ENCODE measurements at places on chromosomes 12 and 14.
A peak's percentile ranks its signal among the peaks of the same experiment; 100 is the strongest.

GRCh38 chr14:21092273-21093011, 6.0 kb downstream of the ZNF219 start:
- peak; percentile 80 for DNase-seq
- no peak overlapping the region for H3K27ac ChIP-seq
- H3K4me1 ChIP-seq = peaks cover 18% of the 10 kb centered on the region
- H3K4me3 ChIP-seq = no peak overlapping the region
- H3K36me3 ChIP-seq = no peaks in the 10 kb centered on the region

DNA sequence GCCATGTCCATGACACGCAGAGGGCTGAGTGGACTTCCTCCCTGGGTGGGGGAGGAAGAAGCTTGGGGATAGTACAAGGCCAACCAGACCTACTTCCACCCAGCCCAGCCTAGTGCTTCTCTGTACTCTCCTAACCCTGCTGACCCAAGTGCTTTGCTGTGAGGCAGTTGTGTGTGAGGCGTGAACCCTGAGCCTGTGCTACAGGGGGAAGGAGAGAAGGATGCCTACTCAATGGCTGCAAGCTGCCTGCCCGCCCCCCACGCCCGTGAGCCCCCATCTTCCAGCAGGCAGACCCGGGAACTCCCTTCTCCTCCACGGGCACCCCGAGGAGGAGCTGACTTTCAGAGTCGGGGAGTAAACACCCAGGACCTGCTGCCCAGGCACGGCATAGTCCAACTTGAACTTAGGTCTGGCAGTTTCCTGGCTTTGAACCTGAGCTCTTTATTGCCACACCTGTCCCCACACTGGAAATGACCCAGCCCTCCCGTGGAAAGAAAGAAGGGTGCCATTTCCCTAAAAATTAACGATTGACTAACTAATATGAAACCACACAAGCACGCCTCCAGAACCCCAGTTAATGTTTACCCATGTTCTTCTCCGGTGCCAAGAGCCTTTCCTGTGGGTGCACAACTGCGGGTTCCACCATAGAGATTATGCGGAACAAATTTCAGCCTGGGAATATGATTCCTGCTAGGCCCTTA, 10.8 kb downstream of the ALDH2 start:
- H3K36me3 ChIP-seq = no peaks in the 10 kb centered on the region
- DNase-seq = no peak
- H3K4me1 ChIP-seq = no peaks in the 10 kb centered on the region
- no peak overlapping the region for H3K4me3 ChIP-seq

DNA sequence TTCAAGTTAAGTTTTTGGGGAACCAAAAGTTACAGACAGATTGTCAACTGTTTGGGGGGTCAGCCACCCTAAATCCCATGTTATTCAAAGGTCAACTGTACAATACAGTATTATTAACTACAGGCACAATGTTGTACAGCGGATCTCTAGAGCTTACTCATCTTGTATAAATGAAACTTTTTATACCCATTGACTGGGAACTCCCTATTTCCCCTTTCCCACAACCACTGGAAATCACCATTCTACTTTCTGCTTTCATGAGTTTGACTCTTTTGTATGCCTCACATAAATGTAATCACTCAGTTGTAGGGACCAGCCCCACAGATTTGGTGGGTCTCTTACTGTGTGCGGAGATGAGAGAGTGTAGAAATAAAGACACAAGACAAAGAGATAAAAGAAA, 57.8 kb downstream of the SLCO1B3 start:
- H3K4me3 ChIP-seq = no peak overlapping the region
- H3K27me3 ChIP-seq = no peaks in the 10 kb centered on the region
- DNase-seq = no peak
- no peaks in the 10 kb centered on the region for H3K4me1 ChIP-seq
- no peaks in the 10 kb centered on the region for H3K36me3 ChIP-seq
- no peak overlapping the region for H3K27ac ChIP-seq

DNA sequence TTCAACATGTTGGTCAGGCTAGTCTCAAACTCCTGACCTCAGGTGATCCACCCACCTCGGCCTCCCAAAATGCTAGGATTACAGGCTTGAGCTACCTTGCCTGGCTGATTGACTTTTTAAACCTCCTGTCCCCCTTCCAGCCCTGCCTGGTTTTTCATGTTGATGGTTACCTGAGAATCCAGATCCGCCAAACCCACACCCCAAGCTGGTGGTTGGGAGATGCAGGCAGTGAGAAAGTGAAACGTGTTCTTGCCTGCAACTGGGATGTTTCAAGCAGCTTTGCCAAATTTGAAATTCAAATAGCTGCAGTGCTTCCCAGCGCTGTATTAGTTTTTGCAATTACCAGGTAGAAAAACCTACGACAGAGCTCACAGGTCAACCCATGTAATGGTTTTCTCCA, 238.3 kb upstream of the PWP1 start:
- H3K27me3 ChIP-seq = no peaks in the 10 kb centered on the region
- H3K36me3 ChIP-seq = no peaks in the 10 kb centered on the region
- no peak overlapping the region for H3K4me3 ChIP-seq

- no peak overlapping the region for H3K27ac ChIP-seq
- no peak for DNase-seq
- peaks cover 4% of the 10 kb centered on the region for H3K27me3 ChIP-seq
- peaks cover under 1% of the 10 kb centered on the region for H3K4me1 ChIP-seq
Measured at GRCh38 chr12:51430196-51430895, 5.7 kb downstream of the SLC4A8 start.

DNA sequence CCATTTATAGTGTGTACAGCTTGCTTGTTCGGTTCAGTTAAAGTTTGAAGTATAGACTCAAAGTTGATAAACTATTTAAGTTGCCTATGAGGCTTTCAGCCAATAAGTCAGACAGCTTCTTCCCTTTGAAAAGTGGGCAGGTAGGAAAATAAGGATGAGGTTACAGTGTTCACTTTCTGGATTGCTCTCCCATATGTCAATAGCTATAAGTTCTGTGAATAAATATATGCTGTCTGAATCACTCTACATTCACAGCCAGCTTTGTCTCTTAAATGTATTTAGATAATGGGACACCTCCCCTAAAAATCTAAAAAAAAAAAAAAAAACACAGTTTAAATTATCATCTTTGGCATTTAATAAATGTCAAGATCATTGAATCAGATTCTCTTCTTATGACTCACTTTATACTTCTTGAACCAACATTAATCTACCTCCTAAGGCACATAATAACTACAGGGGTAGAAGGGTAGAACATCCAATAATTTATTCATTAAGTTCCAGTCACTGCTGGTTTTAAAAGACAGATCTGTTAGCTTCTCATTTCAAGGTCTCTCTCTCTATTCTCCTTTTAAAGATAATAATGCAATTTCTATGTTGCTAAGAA, 126.4 kb upstream of the PCED1B start:
- H3K4me3 ChIP-seq = no peak overlapping the region
- H3K4me1 ChIP-seq = no peaks in the 10 kb centered on the region
- H3K36me3 ChIP-seq = no peaks in the 10 kb centered on the region
- no peak for DNase-seq
- no peak overlapping the region for H3K27ac ChIP-seq

- H3K4me3 ChIP-seq = no peak overlapping the region
- H3K4me1 ChIP-seq = no peaks in the 10 kb centered on the region
- no peaks in the 10 kb centered on the region for H3K27me3 ChIP-seq
- no peak overlapping the region for H3K27ac ChIP-seq
Measured at GRCh38 chr14:101797856-101798255, 36.3 kb downstream of the PPP2R5C start.

- no peak for DNase-seq
- no peak overlapping the region for H3K4me3 ChIP-seq
- peaks cover 3% of the 10 kb centered on the region for H3K27me3 ChIP-seq
- no peaks in the 10 kb centered on the region for H3K4me1 ChIP-seq
- no peak overlapping the region for H3K27ac ChIP-seq
- no peaks in the 10 kb centered on the region for H3K36me3 ChIP-seq
Measured at GRCh38 chr12:76106631-76107030, 22.1 kb upstream of the NAP1L1 start.

- H3K4me3 ChIP-seq = no peak overlapping the region
- H3K36me3 ChIP-seq = no peaks in the 10 kb centered on the region
- DNase-seq = no peak
- no peak overlapping the region for H3K27ac ChIP-seq
Measured at GRCh38 chr12:98403385-98403784, 112.0 kb upstream of the TMPO start.

DNA sequence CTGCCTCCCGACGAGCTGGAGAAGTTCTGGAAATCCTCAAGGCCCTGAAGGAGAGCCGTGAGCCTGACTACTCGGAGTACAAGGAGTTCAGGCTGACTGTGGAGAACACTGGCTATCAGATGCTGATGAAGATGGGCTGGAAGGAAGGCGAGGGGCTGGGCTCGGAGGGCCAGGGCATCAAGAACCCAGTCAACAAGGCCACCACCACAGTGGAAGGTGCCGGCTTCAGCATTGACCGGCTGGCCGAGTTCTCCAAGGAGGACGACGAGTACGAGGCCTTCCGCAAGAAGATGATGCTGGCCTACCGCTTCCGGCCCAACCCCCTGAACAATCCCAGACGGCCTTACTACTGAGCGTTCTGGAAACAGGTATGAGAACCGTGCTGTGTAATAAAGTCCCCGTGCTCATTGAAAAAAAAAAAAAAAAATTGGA, 366.1 kb upstream of the ATXN7L3B start:
- H3K27me3 ChIP-seq = no peaks in the 10 kb centered on the region
- H3K36me3 ChIP-seq = no peaks in the 10 kb centered on the region
- no peak overlapping the region for H3K27ac ChIP-seq
- no peaks in the 10 kb centered on the region for H3K4me1 ChIP-seq

- no peak for DNase-seq
- peaks cover 6% of the 10 kb centered on the region for H3K36me3 ChIP-seq
- no peaks in the 10 kb centered on the region for H3K27me3 ChIP-seq
- H3K4me1 ChIP-seq = peaks cover 52% of the 10 kb centered on the region
- peak overlapping the region; percentile 35 for H3K4me3 ChIP-seq
- peak overlapping the region; percentile 87 for H3K27ac ChIP-seq
Measured at GRCh38 chr14:103628221-103628683, 759 bp upstream of the KLC1 start.

DNA sequence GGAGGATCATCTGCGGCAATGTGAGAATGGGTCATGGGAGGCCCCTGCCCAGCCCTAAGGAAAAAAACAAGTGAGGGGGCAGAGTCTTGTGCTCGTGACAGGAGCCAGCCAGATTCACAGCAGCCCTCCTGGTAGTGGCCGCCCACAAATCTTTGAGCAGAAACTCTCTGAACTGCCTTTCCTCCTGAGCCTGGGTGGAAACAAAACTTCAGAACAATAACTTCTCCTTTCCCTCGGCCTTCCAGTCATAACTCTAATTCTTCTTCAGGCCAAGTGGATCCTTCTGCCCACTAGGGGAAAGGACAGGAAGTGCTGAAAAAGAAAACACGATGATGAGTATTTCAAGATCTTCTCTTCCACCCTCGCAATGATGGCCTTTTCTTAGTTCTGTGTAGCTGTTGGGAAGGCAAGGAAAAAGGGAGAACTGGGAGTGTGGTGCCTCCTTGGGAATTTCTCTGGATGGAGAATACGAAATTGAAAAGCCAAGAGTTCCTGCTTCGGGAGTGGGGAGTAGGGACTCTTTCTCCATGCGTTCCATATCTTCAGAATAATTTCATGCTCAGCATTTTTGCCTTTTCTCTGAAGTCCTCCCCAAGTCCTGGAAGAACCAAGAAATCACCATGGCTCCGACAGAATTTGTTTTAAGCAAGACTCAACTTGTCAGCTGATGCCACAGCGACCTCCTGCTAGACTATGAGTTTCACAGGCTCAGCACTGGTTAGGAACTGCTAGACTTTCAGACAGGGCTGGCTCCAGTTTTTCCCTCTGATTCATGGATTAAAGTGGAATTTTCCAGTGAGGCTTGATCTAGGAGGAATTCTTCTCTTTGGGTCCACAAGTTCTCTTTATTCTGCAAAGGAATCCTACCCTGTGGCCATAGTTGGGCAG, 188.9 kb downstream of the CAND1 start:
- DNase-seq = peak; percentile 11
- H3K4me3 ChIP-seq = no peak overlapping the region
- no peaks in the 10 kb centered on the region for H3K4me1 ChIP-seq

DNA sequence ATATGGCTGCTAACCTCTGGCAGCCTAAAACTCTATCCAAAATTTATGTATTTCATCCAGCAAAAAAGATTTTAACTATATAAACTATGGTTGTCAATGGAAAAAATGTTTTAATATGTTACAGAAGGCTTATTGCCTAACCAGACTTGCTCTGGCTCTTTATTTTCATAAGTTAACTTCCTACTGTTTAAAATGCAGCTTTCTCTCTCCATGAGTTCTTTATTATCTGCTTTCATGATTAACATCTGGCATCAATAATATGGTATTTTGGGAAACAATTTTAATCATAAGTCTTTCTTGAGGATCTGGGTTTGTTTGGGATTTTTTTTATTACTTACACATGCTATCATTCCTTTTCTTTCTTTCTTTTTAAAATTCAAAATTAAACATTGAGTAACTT, 20.5 kb downstream of the KERA start:
- no peak for DNase-seq
- H3K4me3 ChIP-seq = no peak overlapping the region
- no peaks in the 10 kb centered on the region for H3K4me1 ChIP-seq

DNA sequence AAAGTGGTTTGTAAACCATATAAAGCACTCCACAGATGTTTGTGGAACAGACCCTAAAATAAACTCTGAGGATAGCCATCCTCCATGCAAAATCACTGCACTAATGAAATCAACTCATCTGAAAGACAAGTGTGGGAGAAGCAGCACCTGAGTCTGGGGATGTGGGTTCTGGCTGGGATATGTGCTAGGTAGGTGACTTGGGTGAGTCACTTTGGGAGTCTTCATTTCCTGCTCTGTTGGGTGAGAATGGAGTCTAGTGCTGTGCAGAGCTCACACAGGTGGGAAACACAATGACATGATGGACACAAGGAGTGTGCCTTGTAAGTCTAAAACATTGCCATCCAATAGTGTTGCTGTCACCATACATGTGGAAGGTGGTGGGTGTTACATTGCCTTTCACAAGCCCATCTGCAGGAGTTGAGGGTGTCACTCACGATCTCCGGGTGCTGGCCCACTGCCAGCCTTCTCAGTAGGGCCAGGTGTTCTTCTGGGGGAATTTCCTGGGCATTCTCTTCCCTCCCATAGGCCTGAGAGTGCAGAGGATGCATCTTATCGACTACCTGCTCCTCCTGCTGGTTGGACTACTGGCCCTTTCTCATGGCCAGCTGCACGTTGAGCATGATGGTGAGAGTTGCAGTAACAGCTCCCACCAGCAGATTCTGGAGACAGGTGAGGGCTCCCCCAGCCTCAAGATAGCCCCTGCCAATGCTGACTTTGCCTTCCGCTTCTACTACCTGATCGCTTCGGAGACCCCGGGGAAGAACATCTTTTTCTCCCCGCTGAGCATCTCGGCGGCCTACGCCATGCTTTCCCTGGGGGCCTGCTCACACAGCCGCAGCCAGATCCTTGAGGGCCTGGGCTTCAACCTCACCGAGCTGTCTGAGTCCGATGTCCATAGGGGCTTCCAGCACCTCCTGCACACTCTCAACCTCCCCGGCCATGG, 2.0 kb downstream of the SERPINA4 start:
- H3K27ac ChIP-seq = no peak overlapping the region

GRCh38 chr12:72888693-72889092, 616.5 kb downstream of the TRHDE start:
- no peaks in the 10 kb centered on the region for H3K27me3 ChIP-seq
- H3K27ac ChIP-seq = no peak overlapping the region
- no peak for DNase-seq
- no peaks in the 10 kb centered on the region for H3K4me1 ChIP-seq
- no peaks in the 10 kb centered on the region for H3K36me3 ChIP-seq
